ENCODE measurements at places on chromosomes 2 and 18.

DNA sequence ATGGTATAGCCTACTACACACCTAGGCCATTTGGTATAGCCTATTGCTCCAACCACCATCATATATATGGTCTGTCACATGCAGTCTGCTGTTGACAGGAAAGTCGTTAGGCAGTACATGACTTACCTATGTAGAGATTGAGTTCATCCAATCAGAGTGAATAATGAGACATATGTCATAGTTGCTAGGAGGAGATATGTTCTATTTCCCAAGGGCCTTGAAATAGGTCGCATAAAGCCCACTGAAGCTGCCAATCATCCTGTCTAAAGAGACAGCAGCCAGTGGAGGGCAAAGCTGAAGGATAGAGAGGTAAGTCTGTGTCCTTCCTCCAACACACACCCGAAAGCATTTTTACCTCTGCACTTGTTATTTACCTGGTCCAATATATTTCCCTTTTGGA, 263.4 kb downstream of the PTPRM start:
- no peak for DNase-seq

- DNase-seq: peak; percentile 1
These were observed at the start of gene C1GALT1C1L for GRCh38 chr2:43676322-43677050. Gene C1GALT1C1L, minus strand, starts transcription at chr2:43676429. Its CDS starts 107 bp downstream, at chr2:43676322.

DNA sequence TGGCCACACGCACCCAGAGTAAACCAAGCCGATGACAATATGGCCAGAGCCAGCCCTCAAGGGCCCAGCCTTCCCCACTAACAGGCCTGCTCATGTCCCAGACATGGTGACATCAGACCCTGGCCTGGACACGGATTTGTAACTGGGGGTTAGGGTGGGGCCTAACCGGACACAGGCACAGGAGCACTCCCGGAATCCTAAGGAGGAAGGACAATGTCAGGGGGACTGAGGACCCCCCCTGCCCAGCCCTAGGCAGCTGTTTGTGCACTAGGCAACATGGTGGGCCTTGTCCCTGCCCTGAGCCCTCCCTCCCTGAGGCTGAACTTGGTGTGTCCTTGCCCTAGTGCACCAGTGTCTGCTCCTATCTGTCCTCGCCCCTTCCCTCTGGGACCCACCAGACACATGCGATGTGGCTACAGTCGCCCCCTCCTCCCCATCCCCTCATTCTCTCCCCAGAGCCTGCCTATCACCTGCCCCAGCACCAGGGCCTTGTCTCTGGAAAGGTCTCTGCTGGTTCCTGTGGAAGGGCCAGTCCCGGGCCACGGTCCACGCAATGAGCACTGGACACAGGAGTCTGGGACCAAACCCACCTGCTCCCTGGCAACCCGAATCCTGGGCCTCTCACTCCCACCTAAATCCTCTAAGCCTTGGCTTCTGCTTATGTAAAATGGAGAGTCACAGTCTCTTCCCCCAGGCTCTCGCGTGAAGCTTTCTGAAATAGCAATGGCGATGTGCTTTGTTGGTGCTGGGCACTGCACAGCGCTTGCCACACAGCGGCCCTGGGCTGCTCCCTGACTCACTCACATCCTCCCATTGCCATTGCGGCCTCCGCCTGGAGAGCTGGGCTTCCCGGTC, 76.5 kb upstream of the RAB6C start:
- no peak for DNase-seq

DNA sequence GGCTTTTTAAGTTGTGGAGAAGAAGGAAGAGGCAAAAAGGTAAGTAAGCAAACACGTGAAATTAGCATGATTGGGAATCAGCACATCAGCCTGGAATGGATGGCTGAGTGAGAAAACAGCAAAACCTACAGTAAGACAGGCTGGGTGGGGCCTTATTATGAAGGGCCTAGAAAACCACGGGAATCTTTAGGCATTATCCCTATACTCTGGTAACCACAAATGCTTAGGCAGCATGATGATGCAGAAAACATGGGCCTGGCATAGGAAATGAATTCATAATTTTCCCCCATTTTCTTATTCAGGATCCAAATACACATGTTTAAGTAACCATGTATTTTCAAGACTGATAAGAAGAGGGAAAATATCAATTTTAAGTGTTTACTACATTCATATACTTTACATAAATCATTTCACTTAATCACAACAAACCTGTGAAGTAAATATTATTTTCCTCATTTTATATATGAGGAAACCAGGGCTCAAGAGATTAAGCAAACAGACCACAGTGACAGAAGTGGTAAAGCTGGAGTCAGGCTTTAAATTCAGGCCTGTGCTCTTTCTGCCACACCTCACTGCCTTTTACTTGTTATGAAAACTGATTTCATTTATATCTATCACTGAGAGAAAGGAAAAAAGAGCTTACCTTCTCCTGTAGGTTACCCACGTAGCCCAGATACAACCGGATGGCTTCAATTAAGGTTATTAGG, 4.0 kb downstream of the TMEM17 start:
- DNase-seq: no peak

GRCh38 chr2:169824373-169825333, at the start of gene METTL5:
Gene METTL5, minus strand, starts transcription at chr2:169824905. Its CDS starts 308 bp downstream, at chr2:169824597.
- peak; percentile 84 for DNase-seq

DNA sequence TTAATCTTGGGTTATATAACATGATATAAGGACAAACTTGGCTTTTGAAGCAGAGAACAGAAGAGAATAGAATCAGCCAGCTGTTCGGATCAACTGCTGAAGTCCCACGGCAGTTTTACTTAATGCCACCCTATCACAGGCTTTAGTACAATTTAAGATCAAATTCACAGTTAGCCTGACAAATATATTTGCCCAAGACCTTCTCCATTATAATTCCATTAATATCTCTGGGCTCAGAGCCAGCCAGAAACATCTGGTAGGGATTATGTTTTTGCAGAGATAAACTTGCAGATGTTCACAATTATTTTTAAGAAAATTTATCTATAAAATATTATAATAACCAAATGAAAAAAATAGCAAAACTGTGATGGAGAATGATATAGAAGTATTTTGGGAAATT, 381.4 kb downstream of the RAD51AP2 start:
- no peak for DNase-seq

DNA sequence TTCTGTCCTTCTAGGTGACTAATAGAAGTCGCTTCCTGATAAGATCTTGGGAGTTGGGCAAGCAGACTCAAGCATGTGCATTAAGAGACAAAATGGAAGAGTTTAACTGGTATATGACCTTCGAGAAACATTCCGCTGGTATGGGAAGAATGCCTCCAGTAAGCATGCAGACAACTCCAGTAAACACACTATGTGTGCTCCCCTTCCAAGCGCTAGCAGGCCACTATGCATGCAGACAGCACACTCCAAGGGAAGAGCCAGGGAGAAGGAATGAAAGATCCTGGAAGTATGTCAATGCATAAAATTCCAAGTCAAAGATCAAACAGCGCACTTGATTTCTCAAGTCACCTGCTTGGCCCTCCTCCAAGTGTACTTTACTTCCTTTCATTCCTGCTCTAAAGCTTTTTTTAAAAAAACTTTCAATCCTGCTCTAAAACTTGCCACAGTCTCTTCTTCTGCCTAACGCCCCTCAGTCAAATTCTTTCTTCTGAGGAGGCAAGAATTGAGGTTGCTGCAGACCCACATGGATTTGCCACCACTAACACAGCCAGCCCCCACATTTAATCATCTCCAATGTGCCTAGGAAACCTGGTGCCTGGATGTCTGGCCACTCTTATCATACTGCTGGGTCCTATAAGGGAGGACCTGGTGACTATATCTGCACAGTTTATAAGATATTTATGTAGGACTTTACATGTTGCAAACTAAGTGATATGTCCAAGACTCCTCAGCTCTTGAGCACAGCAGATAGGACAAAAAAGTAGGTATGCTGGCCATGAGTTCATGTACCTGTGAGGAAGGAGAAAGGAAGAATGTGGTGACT, 239.8 kb downstream of the PDE11A start:
- DNase-seq: no peak

- DNase-seq: no peak
These were observed 117.5 kb downstream of the ESCO1 start for GRCh38 chr18:21483051-21483450.

DNA sequence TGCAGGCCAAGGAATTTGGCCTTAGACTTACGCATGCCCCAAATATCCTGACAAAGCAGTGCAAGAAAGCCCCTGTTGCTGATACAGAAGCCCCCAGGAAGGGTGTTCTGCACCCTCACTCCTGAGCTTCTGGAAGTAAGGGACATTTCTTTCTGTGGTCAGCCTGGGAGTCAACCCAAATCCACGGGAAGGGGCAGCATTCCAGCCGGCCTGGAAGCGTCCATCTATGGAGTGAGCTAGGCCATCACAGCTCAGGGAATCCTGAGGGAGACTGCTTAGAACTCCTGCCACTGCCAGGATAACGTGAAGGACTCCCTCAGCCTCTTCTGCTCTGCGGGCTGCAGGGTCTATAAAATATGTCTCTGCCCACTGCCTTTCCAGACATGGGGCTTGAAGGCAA, 173.9 kb downstream of the ANAPC1 start:
- no peak for DNase-seq

DNA sequence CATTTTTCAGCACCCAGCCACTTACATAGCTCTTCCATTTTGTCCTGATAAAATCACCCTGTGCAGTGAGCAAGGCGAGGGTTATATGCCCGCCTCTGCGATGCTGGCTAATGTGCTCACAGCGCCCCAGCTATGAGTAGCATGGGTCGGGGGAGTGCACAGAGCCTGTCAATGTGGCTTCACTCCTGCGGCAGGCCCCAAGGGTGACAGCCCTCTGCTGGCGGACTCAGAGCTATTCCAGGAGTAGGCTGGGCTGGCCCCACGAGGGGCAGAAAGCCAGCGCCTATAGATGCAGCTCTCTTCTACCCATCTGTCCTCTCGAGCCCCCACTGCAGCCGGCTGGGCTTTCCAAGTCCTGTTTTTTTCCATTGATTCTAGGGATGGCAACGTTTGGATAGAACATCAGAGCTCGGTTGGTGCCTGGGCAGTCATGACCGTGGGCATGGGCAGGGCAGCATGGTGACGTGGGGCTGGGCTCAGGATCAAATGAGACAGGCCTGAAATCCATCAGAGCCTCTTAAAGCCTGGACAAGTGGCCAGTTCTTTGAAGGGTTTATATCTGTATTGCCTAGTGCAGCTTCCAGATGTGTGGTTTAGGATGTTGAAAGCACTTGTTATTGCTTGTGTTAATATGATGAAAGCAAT, 134.7 kb downstream of the MCFD2 start:
- peak; percentile 42 for DNase-seq

GRCh38 chr18:46478796-46479195, 178.2 kb downstream of the LOXHD1 start:
- no peak for DNase-seq

DNA sequence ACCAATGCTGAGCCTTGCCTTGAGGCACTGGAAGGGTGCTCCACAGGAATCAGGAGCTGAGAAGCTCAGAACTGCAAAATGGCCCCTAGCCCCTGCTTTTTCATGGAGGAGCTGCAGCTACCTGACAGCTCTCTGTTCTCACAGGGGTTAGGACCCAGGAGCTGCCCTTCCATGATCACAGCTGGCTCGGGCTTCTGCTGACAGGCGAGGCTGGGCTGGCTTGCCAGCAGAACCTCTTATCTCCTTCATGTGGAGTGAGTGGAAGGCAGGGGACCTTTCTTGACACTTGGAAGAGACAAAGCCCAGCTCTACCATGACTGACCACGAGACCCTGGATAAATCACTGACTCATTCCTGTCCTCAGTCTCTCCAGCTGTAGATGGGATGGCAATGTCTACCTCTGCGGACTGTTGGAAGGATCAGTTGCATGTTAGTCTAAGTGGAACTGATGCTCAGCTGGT, 113.4 kb downstream of the CAPN13 start:
- DNase-seq: no peak

- DNase-seq: no peak
These were observed 338.0 kb downstream of the TNS1 start for GRCh38 chr2:217664761-217665160.

DNA sequence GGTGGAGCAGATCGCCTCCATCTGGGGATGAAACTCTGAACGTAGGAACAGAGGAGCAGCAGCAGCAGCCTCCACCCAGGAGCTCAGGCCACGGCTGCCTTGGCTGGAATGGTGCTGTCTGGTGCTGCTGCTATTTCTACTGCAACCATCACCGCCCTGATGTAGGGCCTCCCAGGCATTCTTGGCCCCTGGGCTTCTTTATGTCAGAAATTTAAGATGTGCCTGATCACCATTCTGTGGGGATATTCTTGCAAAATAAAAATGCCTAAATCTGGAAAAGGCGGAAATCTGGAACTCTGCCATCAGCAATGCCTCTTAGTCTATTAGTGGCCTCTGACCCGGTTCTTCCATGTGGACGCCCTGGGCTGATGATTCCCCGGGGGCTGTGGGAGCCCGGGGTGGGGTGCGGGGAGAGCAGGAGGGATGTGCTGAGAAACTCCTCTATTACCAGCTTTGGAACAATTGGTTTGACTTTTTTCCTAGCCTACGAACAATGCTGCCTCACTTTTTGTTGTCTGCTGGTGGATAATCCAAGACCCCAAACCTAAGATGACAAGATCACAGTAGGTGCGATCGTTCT, 47.2 kb downstream of the FAM124B start:
- no peak for DNase-seq

DNA sequence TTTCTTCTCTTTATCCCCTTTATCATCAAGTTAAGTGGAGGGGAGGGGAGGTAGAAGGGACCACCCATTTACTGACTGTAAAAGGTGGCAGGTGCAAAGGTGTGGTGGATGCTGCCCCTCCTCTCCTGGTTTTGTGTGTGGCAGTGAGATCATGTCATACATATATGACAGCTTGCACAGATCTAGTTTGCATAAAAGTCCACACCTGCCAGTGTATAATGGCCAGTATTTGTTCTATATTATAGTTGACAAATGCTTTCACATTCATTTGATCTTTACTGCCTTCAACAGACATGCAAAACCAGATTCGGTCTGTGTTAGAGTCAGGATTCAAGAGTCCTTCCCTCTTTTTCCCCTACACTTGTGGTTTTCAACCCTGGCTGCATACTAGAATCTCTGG, 55.1 kb downstream of the TGFA start:
- DNase-seq: no peak

DNA sequence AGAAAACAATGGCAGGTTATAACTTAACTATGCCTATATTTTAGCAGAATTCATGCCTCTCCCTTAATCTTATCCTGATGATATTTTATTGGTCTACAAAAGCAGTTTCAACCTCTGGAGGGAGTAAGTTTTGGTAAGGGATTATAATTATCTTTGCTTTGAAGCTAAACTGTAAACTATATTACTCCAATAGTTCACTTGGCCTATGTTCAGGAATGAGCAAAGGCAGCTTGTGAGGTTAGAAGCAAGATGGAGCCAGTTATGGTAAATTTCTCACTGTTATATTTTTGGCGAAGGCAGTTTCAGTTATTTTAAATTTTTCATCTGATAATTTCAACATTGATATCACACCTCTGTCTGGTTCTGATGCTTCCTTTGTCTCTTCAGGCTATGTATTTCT, 192.5 kb upstream of the RGPD4 start:
- no peak for DNase-seq

Measured in hippocampal formation (tissue), 2 donors.